ENCODE measurements at places on chromosomes 13 and 19.

- DNase-seq, result no peak
Measured at GRCh38 chr13:32863596-32863995, 152.6 kb upstream of the KL start.

GRCh38 chr13:33717775-33718174 is 100.2 kb upstream of the RFC3 start:
- DNase-seq, result no peak

DNA sequence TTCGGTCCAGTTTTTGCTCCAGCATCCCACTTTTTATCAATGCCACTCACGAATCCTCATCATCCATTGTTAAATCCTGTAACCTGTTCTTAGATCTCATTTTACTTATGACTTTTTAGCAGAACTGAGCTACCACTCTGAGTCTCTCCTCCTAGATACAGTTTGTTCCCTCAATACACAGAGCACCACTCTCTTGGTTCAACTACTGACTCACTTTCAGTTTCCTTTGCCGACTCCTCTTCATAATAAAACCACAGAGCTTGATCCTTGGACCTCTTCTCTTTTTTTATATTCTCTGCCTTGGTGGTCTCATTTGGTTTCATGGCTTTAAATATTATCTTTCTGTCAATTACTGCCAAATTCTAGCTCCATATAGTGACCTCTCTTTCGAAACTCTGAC is 150.3 kb downstream of the SLITRK5 start:
- DNase-seq, result no peak

DNA sequence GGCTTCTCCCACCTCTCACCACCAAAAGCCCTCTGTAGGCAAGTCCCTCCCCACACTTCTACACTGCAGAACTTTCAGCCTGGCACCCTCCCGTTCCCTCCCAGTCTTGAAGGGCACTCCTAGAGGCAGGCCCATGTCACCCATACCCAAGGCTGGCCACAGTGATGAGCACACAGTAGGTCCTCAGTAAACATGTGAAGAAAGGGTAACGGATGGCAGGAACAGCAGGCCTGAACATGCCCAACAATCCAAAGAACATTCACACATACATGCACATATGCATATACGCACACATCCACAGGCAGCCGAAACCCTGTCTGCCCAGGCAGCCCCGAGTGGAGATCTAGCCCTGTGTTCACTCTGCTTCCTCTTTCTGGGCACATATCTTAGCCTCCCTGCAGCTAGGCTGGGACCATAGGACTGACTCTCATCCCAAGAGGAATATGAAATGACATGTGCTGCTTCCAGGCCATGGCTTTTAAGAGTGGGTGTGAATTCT is 55.2 kb downstream of the CEBPG start:
- no peak for DNase-seq

DNA sequence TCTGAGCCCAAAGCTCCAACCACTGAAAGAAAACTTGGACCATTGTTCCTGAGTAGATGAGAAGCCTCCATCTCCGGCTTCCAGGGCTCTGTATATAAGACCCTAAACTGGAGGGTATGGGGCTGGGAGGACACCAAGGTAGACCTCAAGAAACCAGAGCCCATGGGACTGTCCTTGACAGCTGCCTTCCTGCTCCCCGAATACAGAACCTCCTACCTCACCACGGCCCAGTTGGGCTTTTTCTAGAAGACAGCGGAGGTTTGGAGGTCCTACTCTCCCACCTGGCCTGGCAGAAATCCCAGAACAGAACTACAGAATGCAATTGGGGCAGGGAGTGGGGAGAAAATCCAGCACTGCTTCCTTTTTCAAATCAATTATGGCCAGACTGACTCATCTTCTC is 177.3 kb upstream of the ZNF507 start:
- no peak for DNase-seq

DNA sequence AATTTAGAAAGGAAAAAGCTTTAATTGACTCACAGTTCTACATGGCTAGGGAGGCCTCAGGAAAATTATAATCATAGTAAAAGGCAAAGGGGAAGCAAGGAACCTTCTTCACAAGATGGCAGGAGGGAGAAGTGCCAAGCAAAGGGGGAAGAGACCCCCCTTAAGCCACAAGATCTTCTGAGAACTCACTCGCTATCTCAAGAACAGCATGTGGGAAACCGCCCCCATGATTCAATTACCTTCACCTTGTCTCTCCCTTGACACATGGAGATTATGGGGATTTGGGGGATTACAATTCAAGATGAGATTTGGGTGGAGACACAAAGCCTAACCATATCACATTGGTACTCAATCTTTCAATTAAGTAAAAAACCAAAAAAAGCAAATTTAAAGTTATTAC is 1778.7 kb upstream of the MIR17HG start:
- no peak for DNase-seq

DNA sequence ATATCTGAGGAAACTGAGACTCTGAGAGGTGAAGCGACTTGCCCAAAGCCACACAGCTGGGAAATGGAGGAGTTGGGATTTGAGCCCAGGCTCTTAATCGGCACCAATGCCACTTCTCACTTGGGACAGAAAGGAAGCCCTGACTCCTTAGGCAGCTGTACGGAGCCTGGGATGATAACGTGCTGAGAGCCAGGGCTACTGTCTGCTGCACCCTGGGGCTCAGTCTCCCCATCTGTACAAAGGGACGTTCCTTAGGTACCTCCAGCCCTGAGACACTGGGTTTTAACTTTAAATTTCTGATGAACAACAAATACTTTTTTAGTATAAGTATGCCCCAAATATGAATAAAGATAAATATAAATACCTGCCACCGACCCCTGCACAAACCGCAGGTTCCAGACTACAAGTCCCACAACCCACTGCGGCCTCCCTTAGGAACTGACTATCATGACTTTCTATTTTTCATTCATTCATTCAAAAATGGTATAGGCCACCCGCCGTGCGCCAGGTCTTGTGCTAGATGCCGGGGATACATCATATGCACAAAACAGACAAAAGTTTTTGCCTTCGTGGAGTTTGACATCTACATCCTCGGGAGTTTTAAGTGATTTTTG is 776 bp upstream of the NCLN start:
- DNase-seq, result no peak

GRCh38 chr19:30437869-30438268 is 65.7 kb downstream of the ZNF536 start:
- DNase-seq, result no peak

DNA sequence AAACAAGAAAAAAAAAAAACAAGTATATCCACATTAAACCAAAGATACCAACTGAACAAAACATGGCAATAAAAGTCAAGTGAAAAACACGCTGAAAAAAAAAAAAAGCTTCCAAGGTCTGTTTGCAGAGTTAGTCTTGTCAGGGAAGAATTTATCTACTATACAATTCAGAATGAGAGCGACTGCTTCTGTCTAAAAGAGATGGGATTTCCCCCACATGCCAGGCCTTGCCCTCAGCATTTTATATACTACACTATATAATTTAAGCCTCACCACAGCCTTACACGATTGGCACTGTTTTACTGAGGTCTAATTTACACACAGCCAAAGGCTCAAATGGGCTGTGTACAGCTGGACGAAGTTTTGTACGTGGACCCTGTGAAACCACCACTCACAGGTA is 67.3 kb downstream of the FOXO1 start:
- no peak for DNase-seq

DNA sequence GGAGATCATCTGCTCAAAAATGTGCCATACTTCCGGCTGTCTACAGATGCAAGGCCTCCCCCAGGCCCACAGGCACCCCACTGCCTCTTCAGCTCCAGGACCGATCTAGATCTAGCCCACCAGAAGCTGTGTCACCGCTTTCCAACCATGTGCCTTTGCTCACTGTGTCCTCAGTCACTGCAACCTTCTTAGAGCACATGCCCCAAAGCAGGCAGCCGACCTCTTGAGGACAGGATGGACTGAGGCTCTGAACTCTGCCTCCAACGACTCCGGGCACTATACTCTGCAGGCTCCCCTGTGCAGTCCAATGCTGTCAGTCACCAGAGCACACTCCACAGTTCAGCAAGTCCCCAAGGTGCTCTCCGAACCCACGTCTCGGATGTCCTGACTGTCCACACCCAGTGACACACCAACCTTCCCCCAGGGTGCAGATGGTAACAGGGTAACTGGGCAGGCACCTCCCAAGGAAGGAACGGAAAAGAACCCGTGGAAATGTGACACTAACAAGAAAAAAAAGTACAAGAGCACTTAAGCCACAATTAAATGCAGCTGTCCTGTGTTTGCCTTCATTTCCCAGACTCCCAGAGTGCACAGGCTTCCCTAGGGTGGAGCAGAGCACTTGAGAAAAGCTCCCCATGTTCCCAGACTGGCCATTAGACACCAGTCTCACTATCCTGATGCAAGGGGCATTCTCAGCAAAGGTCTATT is 4.8 kb downstream of the STK24 start:
- no peak for DNase-seq

- DNase-seq, result no peak
Measured at GRCh38 chr19:2051773-2052704, 995 bp upstream of the MKNK2 start.

DNA sequence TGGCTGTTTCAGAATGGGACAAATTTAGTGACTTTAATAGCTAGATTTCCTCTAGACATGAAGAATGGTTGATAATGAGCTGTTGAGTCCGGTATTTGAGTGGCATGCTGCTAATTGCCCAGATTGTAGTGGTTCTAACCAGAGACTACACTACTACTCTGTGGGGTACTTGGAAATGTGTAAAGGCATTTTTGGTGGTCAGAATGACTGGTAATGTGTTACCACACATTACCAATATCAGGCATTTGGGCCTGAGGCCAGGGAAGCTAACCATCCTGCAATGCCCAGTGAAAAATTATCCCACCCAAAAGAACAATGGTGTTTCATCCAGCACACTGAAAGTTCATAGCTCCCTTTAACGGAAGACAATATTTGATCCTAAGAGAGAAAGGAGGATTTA is 17.5 kb upstream of the N4BP2L1 start:
- no peak for DNase-seq

DNA sequence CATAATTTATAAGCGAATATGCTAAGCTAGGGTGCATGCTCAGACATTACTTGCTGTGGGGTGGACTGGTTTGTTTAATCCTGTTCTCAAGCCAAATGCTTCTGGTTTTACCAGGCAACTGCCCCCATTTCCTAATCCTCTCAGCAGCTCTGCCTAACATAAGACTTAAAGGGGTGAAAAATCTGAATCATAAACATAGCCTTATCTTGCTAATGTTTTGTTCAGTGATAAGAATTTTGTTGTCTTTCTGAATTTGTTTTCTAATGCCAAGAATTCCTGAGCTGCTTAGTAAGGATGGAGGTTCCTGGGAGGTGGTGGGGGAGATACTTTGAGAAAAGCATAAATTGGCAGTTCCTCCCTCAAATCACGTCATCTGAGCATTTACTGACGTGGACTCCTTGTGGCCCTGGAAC is 42.7 kb downstream of the ING1 start:
- no peak for DNase-seq

GRCh38 chr19:41023193-41023592 is 32.1 kb downstream of the CYP2B6 start:
- no peak for DNase-seq

GRCh38 chr13:40386586-40386985 is 279.9 kb downstream of the FOXO1 start:
- no peak for DNase-seq

DNA sequence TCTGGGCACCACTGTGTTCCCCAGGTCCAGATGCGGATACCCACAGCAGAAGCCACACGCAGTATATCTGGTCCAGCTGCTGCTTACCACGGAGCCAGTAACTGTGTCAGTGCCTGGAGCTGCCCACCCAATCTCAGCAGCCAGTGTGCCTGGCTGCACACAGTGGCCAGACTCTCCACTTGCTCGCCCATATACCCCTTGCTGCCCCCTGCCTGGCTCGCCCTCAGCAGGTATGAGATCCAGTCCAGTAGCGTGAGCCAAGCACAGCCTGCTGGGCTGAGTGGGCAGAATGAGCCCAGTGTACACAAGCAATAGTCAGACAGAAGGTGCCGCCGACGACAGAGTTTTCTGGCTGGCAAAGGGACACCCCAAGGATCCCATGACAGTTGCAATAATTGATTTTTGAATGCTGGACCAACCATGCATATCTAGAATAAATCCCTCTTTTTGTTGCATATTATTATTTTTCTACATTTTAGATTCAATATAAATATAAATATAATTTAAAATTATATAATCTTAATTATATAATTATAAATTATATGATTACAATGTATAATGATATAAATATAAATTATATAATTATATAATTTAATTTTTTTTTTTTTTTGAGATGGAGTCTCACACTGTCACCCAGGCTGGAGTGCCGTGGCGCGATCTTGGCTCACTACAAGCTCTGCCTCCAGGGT is 918.8 kb upstream of the MIR17HG start:
- no peak for DNase-seq

GRCh38 chr13:41311406-41312175 is 524 bp downstream of the NAA16 start:
- peak; percentile 35 for DNase-seq

DNA sequence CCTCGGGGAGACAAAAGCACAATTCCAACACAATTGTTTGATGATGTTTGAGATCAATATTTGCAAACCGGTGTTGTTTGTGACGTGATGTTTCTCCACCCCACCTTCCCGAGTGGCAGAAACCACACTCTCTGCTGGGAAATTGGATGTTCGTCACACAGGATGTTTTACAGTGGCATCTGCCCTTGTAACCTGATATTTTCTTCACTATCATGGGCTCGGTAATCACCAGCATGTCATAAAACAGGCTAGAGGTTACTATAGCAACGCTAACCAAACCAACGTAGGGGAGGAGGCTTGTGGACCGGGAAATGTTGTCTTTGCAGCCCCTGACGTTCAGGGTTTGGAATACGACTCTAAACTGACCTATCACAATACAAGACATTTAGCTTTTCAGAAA is 454.5 kb downstream of the IRS2 start:
- no peak for DNase-seq

DNA sequence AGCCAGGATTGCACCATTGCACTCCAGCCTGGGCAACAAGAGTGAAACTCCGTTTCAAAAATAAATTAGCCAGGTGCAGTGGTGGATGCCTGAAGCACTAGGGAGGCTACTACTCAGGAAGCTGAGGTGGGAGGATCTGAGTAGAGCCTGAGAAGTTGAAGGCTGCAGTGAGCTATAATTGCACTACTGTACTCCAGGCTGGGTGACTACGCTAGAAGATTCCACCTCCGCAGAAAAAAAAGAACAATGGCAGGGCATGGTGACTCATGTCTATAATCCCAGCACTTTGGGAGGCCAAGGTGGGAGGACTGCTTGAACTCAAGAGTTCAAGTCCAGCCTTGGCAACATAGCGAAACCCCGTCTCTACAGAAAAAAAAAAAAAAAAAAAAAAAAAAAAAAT is 20.5 kb downstream of the HAUS8 start:
- no peak for DNase-seq

Measured in muscle of arm (tissue), 14 donors.